ENCODE measurements at places on chromosomes 6 and 20.

- no peak for DNase-seq
Observed at GRCh38 chr20:57934007-57934805, 224.4 kb upstream of the PMEPA1 start.

- no peak for DNase-seq
Observed at GRCh38 chr6:162032620-162033019, 694.9 kb downstream of the PRKN start.

DNA sequence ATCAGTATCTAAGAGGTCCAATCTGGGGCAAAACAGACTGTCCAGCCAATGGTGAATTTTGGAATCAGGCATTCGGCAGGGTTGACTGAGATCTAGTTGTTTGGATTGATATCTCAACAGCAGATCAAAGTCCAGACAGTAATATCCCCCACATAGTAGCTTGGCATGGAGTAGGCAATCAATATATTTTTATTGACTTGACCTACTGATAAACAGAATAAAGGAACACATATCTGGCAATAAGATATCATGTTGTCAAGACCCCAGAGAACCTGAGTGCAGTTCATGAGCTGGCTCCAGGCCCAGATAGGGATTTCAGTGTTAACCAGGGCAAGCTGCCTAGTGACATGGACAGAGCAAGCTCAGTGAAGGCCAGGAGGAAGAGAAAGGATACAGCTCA lies 34.4 kb downstream of the TNFAIP3 start:
- DNase-seq, result no peak

- no peak for DNase-seq
Observed at GRCh38 chr6:29146179-29146578, 24.5 kb upstream of the OR2J2 start.

DNA sequence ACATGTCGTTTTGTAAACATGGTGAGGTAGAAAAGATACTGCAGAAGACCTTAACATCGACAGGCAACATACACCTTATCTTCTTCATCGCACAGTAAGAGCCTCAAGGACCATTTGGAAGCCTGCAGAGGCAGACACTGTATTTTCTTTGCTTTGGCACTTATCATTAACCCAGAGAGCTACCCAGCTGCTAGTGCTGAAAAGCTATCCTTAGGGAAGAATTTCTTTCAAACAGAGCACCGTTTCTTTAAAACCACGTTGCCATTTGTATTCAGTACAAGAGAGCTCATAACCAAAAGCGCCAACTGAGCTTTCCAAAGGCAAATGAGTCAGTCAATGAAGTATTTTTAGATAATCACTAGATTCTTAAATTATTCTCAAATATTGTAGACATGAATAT lies 306.6 kb downstream of the EPM2A start:
- DNase-seq, result no peak

DNA sequence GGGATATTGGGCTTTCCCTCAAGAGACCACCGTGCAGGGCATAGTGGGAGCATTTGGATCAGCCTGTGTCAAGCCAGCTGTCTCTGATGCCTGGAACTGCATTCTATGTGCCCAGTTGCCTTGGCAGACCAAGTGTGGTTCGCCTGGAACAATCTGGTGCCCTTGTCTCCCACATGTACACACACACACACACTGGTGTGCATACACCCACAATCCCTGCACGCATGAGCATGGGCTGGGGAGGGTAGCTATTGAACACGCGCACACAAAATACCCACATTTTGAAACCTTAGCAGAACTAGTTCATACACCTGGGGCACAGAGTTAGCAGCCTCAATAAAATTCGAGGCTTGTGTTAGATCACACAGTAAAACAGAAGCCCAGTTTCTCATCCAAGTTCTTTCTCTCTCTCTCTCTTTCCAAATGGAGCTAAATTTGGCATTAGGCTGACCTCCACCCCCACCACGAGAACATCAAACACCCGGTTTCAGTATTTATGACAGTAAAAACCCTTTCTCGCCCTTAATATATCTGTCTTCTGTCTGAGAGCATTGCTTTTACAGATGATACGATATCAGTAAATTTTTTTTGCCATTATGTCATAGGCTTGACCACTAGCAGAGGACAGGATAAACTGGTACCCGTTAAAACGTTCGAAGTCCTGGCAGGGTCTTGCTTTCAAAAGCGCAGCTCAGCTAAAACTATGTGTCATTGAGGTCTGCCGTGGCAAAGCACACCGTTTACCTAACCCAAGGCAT lies 18.2 kb upstream of the NFATC2 start:
- DNase-seq, result no peak

DNA sequence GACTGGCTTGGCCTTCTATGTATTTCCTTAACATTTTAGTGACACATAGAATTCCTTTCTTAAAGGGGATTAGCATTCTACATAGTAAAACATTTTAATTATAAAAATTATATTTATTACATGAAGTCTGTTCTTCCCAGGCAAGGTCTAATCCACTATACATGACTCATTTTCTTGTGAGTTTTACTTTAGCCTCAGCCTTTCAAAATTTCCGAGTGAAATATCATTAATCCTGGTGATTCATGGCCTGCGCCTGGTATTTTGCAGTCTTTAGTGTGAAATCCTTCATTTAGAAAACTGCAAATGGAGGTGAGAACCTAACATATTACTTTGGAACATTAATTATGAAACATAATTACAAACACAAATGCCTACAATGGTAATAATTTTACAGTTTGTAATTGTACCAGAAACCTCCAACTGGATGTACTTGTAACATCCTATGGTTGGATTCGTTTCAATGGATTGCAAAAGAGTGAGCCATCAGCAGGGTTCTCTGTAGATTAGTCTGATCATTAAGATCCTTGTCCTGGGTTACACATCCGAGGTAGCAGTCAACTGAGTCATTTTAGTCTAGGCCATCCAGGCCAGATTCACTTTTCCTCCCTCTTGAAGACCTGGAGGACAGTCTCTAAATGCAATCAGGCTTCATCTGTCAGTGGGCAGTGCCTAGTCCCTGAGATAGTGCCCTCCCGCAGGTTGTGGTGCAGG lies 272.0 kb downstream of the PACRG start:
- no peak for DNase-seq

- DNase-seq, result no peak
Observed at GRCh38 chr6:42257063-42257462, 39.4 kb upstream of the MRPS10 start.

DNA sequence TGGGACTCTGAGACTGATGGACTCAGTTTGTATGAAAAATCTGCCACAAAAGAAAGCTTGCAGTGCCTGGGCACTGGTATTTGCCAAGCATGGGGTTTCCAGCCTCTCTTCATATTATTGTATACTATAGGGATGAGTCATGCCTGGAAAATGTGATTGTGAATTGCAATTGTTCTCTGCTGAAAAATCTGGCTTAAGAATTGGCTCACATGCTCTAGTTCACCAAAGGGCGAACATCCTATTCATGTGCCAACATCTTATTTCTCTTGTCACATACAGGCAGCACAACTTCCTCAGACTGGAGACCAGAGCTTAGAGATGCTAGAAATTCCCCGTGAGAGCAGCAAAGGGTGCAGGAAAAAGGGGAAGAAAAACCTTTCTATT lies 103.6 kb upstream of the KCNK16 start:
- DNase-seq, result no peak

- no peak for DNase-seq
Observed at GRCh38 chr6:44452725-44453124, 65.2 kb downstream of the CDC5L start.

GRCh38 chr6:89553431-89553830 lies 85.1 kb downstream of the LYRM2 start:
- DNase-seq, result no peak

All from activated CD8-positive, alpha-beta memory T cell treated with anti-CD3 and anti-CD28 coated beads for 1 hour (primary cell).